Sigmoid colon (tissue), 7 donors: ENCODE measurements at places on chromosomes 11 and 22.

GRCh38 chr11:122791836-122792235 is 46.5 kb upstream of the CRTAM start:
- no peaks in the 10 kb centered on the region for H3K27me3 ChIP-seq
- H3K36me3 ChIP-seq = peaks cover 3% of the 10 kb centered on the region
- H3K4me1 ChIP-seq = no peaks in the 10 kb centered on the region
- H3K4me3 ChIP-seq = no peak overlapping the region
- no peak for DNase-seq

GRCh38 chr22:35530700-35531099 is 9.9 kb upstream of the RASD2 start:
- H3K27me3 ChIP-seq = no peaks in the 10 kb centered on the region
- H3K4me3 ChIP-seq = no peak overlapping the region
- peak; percentile 63 for DNase-seq

DNA sequence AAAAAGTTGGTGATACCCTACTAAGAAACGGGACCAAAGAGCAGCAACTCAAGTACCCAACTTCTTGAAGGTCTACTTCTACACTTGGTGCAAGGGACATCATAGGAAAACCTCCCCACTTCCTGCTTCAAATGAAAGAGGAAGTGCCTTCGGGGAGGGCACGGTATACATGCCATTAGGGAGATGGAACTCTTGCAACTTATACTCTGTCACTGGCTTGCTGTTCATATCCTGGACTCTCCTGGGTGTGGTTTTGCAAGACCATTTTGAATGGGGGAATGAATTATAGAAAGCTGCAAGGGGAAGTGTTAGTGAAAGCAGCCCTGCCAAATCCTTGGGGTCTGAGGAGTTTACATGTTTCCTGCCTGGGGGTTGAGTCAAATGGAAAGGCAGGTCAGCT is 41.9 kb downstream of the CSNK2A3 start:
- H3K4me3 ChIP-seq = no peak overlapping the region
- H3K27ac ChIP-seq = no peak overlapping the region
- peaks cover 23% of the 10 kb centered on the region for H3K4me1 ChIP-seq
- DNase-seq = no peak

GRCh38 chr22:45413368-45414211 is at the start of the genes RIBC2 and SMC1B:
TSS of gene RIBC2 (plus strand) at chr22:45413693. CDS start at chr22:45413887, 194 bp downstream.
TSS of gene SMC1B (minus strand) at chr22:45413599. CDS start at chr22:45413567, 32 bp downstream.
- peak within 1 kb of the TSS; percentile 3 for H3K27ac ChIP-seq
- no peaks in the 10 kb centered on the region for H3K36me3 ChIP-seq
- H3K4me3 ChIP-seq = peak within 1 kb of the TSS; percentile 52
- peak; percentile 91 for DNase-seq
- peaks cover 15% of the 10 kb centered on the region for H3K4me1 ChIP-seq
